ENCODE measurements at places on chromosomes 16 and 17. TPM values are rescaled to one million over a fixed set of nuclear protein-coding genes. Genes with fewer than 3 reads are reported as not detected.

Gene ARHGDIG
- not detected for total RNA-seq

Gene TBC1D28
- not detected for total RNA-seq

Gene TMEM92
- not detected for total RNA-seq

Gene PLEKHM1
- 117 TPM for total RNA-seq

Gene TMEM231
- total RNA-seq, result 6.7 TPM

Gene CDC6
- 10.9 TPM for total RNA-seq

Gene NPIPA8
- 1.1 TPM for total RNA-seq

Gene KRTAP17-1
- not detected for total RNA-seq

Gene ECI1
- 32.9 TPM for total RNA-seq

Gene NPIPA1
- total RNA-seq, result 92.9 TPM

Gene KRT16
- total RNA-seq, result not detected

Gene TBX6
- total RNA-seq, result 1.1 TPM

Gene KRT40
- not detected for total RNA-seq

Gene SLC16A13
- total RNA-seq, result 7.7 TPM

Gene ABCC12
- total RNA-seq, result not detected

Gene TXNL4B
- 16.1 TPM for total RNA-seq

Gene DRC3
- total RNA-seq, result 2.0 TPM

Gene ALOX15B
- 2.8 TPM for total RNA-seq

Gene ABCC3
- total RNA-seq, result 36.1 TPM

Gene CDH15
- total RNA-seq, result 1.7 TPM

Gene UQCRC2
- 172 TPM for total RNA-seq

Gene KRT24
- not detected for total RNA-seq

Gene SLC47A2
- not detected for total RNA-seq

Gene ACBD4
- total RNA-seq, result 14.1 TPM

Gene KRTAP2-2
- not detected for total RNA-seq

Gene PPP1R1B
- not detected for total RNA-seq

Gene KRTAP4-1
- not detected for total RNA-seq

Gene APOH
- not detected for total RNA-seq

Gene SPNS3
- 3.6 TPM for total RNA-seq

Gene RPS6KB1
- 38.9 TPM for total RNA-seq

Gene RNU2-1
- total RNA-seq, result 8,386 TPM

Gene RNF222
- total RNA-seq, result not detected

Gene SLC35G6
- not detected for total RNA-seq

Gene CCR7
- total RNA-seq, result 77.4 TPM

Gene UMOD
- total RNA-seq, result not detected

Gene SLC4A1
- total RNA-seq, result 26.2 TPM

Gene ACAP1
- 312 TPM for total RNA-seq

Gene FOXL1
- total RNA-seq, result not detected

Gene PABPN1L
- 0.72 TPM for total RNA-seq

Gene GALK1
- 23.5 TPM for total RNA-seq

Gene FSCN2
- 2.0 TPM for total RNA-seq

Gene GRAP
- total RNA-seq, result 37.5 TPM

Gene WNT9B
- total RNA-seq, result 0.66 TPM

Gene CACNG4
- total RNA-seq, result not detected

Gene C16orf89
- 0.52 TPM for total RNA-seq

Gene LHX1
- total RNA-seq, result not detected

Gene RDM1
- 0.82 TPM for total RNA-seq

Gene ZNF205
- 10.4 TPM for total RNA-seq

Gene SLC12A3
- 0.66 TPM for total RNA-seq

Gene ADAD2
- 6.4 TPM for total RNA-seq

Gene SMPD3
- total RNA-seq, result 1.1 TPM

Gene TBC1D3D
- total RNA-seq, result 0.51 TPM
